PC-3 (cell line): ENCODE measurements at places on chromosomes 6 and 20.

DNA sequence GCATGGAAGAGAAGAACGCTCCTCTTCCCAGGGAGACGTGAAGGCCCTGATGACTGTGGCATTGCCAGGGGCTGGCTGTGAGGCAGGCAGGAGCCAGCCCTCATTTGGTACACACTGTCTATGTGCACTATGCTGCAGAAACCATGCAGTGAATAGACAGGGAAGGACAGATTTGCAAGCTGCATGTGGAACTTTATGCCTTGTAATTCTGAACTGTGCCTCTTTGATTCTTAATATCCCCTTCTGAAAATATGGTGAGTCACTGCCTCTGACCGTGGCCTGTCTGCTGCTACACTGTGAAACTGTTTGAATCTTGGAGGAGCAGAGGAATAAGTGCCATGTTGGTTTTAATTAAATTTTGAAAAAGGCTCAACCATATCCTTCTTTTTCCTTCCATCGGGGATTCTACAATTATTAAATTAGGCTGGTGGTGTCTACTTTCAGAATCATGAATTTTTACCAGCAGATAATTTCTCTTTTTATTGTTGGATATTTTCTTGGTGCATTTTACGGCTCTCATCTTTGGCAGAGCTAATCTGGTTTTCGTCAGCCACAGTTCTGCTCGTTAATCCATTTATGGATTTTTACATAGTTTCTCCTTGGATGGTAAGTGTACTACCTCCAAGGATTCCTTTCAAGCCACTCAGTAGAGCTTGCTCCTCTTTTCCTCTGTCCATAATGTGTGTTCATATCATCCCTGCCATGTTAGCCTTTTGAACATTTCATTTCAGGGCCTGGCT is 301.0 kb upstream of the SLC35B3 start:
- no peak for DNase-seq

DNA sequence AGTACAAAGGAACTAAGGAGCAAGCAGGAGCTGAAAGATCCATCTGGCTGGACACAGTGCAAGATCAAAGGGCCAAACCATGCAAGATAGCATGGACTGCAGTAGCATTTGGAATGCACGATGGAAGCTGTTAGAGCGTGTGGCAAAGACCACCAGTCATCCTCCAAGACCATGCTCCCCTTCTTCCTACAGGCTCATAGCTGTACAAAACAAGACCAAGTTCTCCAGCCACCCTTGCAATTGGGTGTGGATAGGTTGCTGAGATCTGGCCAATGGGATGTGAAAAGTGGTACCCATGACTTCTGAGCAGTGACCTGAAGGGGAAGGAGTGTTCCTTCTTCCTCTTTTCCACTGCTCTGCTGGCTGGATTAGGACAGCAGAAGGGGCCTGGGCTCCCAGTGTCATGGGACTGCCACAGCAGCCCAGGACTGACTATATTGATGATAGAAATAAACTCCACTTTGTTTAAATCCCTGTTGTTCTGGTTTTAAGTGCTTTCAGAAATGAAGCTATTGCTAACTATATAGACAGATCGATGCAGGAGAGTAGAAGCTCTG is 64.9 kb downstream of the SLC22A23 start:
- DNase-seq: no peak

GRCh38 chr6:37783856-37784584 is 35.5 kb upstream of the ZFAND3 start:
- DNase-seq: no peak

DNA sequence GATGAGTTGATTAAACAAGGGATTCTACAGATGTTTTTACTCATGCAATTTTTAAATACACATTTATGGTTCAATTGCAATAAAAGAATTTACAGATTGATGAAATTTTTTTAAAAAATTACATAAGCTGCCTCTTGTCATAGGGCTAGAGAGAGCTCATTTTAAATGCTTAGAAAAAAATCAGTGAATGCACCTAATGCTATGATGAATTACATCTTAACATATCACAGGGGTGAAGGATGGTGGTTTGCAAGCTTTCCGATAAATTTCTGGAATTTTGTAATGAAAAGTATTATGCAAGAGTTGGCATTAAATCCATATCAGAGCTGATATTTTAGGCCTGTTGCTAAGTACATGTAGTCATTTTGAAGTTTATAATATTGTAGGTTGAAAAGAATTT is 29.6 kb downstream of the DSE start:
- no peak for DNase-seq

DNA sequence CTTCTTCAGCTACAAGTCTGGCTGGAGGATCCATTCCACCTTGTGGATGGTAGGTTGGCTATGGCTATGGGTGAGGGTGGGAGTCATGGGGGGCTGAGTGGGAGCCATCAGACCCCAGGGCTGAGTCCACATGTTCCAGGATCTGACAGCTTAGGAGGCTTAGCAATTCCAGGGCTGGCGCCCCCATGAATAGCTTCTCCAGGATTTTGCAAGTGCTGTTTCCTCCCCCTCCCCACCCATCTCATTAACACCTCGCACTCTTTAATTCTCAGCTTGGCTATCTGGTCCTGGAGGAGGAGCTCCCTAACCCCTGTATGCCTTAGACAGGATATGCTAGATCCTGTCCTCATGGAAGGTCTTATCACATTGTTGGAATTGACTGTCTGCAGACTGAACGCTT is 39.0 kb upstream of the ANGPT4 start:
- no peak for DNase-seq

- no peak for DNase-seq
These were observed 510.7 kb upstream of the ZNF337 start for GRCh38 chr20:26207237-26207966.

DNA sequence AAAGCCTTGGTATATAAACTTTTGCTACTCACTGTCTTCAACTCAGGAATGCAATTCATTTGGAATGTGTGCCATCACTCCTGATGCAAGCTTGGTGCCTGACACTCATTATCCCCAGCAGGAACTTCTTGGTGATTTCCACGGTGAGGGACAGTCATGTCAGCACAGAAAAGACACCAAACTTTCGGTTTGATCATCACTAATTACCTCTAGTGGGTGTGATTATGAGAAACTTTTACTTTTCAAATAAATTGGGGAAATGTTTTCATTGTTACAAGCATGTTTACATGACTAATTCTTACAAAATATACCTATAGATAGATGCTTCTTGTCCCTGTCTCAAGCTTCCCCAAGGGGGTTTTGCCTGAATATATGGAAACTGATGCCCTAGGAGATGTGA is 40.9 kb downstream of the RPP40 start:
- no peak for DNase-seq

- no peak for DNase-seq
These were observed 39.5 kb downstream of the FAM110A start for GRCh38 chr20:872855-873520.

DNA sequence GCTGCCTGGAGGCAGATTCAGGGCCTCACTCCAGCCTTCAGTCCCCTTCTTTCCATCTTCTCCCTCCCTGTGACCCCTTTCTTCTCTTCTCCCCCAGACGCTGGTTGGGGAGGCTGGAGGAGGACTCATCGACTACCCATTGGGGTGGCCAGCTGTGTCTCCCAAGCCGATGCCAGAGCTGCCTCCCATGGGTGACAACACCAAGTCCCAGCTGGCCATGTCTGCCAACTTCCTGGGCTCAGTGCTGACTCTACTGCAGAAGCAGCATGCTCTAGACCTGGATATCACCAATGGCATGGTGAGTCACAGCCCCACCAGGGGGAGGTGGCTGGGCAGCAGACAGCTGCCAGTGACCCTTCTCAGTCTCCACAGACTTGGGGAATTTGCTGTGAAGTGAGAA is 12.9 kb downstream of the BPIFB4 start:
- DNase-seq: no peak

DNA sequence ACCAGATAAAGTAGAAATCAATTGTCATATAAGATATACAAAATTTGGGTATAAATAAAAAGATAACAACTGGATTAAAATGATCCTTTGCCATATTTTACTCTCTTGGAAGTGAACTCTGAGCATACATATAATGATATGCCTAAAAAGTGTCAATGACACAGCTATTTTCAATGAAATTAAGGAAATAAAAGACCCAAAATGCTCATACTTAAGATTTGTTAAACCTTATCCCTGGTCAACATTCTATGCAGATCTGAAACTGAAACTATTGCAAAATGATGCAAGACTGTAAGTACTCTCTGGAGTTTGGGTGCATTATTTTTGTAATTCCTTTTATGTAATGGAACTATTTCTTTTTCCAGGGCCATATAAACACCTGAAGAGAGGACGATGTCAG is 119.0 kb upstream of the SGK1 start:
- DNase-seq: no peak

DNA sequence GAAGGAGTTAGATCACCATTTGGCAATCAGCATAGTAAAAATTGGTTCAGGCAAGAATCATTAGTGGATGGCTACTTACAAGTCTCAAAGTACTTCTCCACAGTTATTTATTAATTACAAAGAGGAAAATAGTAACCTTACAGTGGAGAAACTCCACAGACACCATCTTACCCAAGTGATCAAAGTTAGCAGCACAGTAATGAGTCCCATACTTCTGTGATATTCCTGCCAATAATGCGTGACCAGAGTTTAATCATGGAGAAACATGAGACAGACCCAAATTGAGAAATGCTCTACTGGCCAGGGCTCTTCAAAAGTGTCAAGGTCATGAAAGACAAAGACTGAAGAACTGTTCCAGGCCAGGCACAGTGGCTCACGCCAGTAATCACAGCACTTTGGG is 9.5 kb downstream of the TBC1D7 start:
- DNase-seq: no peak

GRCh38 chr6:35441642-35442041 is 10.5 kb upstream of the FANCE start:
- DNase-seq: no peak

GRCh38 chr6:119096721-119097565 is 18.5 kb upstream of the FAM184A start:
- DNase-seq: no peak

DNA sequence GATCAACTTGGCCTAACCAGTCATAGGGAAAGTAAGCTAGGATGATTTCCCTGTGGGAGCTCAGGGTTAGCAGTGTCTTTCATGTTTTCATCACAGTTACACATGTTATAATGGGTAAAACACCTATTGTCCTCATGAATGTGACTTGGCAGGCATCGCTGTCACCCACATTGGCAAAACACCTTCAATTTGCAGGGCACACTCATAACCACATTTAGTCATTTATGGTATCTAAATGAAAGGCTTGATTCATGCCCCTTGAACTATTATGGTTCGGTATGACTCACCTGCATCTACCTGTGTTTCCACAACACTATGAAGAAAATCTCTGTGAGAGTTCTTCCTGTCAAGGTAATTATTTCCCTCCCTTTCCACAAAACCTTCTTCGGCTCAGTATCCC is 49.2 kb downstream of the FRK start:
- peak; percentile 80 for DNase-seq

DNA sequence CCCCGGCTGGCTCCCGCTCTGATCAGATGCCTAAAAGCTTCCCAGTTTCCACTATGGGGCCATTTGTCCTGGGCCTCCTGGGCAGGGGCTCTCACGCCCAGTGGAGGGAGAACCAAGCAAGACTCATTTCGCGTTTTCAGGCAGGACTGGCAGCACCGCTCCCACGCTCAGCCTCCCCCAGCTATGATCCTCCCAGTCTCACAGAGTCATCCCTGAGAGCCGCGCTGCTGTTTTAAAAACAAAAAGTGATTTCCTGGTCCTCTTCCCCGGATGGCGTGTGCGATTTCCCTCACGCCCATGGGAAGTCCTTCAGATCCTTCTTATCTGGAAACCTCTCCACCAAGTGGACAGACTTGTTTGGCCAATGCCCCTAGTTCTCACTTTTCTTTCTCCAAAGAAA is at the start of gene ADGRF5:
TSS of gene ADGRF5 (minus strand) at position 208 of the 400 bp plus-strand sequence. CDS start 15,176 bp downstream, outside the sequence.
- DNase-seq: no peak

DNA sequence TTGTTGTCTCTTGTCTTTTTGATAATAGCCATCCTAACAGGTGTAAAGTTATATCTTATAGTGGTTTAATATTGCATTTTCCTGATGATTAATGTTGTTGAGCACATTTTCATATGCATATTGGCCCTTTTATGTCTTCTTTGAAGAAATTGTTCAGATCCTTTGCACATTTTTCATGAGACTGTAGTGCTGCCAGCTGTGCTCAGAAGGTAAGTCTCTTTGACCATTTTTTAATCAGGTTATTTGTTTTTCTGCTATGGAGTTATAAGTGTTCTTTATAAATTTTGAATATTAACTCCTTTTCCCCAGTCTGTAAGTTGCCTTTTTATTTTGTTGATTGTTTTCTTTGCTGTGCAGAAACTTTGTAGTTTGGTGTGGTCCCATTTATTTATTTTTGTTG is 55.8 kb upstream of the ZNF184 start:
- DNase-seq: no peak

GRCh38 chr6:55636406-55637102 is 57.6 kb upstream of the HMGCLL1 start:
- DNase-seq: peak; percentile 96

- peak; percentile 18 for DNase-seq
These were observed 107.2 kb upstream of the SASH1 start for GRCh38 chr6:148235446-148235845.

DNA sequence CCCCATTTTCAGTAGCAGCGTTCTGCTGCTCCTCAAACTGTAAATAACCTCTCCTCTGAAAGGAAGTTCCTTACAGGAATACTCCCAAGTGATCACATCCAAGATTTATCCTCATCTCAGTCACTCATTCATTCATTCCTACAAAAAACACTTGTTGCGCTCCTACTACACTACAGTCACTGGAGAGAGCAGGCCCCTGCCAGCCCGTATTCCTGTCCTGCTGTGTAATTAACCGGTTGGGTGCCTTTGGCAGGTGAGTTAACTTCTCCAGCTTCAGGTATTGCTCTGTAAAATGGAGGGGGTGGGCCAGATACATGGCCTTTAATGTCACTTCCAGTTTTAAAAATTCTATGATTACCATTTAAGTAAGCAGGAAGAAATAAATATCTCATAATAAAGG is 15.0 kb upstream of the ZBTB24 start:
- DNase-seq: no peak

DNA sequence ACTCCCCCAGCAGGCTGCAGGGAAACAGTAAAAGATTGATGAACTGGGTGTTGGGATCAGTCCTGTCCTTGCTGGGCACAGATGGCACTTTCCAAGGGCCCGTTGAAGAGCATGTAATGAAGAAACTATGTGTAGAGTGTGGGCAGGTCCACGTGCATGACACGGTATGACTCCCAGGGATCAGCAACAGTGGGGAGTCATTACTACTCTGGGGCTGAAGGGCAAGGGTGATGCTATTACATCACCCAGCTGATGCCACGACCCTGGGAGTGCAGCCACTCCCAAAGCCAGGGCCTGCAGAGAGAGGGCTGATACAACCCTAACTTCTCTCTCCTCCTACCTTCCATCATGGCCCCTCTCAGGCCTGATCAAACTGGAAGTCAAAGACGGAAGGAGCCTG is 20.1 kb downstream of the KCNK17 start:
- no peak for DNase-seq

DNA sequence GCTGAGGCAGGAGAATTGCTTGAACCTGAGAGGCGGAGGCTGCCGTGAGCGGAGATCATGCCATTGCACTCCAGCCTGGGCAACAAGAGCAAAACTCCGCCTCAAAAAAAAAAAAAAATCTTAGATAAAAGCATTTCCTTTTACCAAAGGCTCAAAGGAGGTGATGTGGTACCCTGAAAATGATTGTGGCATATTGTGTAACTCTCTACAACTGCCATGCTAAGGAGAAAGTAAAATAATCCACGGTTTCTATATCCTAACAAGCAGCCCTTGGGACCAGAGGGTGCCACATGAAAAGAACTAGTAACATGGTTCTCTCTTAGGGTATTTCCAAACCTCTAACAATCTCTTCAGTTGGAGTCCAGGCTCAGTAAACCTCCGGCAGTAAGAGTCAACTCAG is 38.8 kb upstream of the SLA2 start:
- DNase-seq: no peak
